ENCODE measurements at places on chromosomes 5 and 9.

DNA sequence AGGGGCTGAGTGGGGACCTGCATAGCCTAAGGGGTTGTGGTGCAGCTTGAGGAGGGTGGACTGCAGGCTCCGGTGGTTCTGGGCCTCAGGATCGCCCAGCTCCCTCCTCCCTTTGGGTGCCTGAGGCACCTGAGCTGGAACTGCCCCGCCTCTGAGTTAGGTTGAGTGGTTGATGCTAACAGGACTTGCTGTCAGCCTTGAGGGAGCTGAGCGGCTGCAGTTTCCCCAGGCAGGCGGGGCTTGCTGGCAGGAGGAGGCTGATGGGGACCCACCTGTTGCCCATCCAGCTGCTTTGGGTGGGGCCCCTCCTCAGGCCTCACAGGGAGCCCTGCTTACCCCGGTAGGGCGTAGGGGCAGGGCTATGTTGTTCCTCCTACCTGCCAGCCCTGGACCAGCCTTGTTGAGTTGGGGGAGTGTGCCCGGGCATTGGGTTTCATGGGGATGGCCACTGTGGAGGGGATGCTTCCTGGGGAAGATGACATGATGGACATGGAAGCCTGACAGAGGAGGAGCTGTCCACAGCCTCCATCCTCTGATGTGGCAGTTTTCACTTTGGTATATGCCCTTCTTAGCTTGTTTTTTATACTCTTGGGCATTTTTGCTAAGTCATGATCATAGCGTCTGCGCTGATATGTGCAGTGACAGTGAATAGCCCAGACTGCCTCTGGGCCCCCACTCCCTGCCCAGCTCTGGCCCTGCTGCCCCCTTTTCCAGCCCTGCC lies 14.3 kb downstream of the WNK2 start:
- no peak for DNase-seq

- no peak for DNase-seq
Measured at GRCh38 chr5:13510616-13511015, 433.9 kb downstream of the DNAH5 start.

- no peak for DNase-seq
Measured at GRCh38 chr5:134445856-134446818, 34.5 kb upstream of the CDKN2AIPNL start.

DNA sequence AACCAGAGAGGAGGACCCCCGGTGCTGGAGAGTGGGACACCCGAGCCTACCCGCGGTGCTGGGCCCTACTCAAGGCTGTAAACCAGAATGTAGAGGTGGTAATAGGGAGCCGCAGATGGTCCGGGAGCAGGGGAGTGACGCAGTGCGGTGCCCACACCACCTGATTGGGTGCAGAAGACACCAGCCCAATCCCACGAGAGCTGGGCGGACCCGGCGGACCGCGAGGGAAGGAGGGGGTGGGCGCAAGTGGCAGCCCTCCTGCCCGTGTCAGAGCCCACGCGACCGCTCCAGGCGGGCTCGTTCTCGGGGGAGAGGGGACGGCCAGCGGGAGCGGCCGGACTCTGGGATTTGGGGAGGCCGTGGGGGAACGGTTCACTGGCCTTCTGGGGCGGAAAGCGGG lies 71.2 kb downstream of the C9orf50 start:
- peak; percentile 50 for DNase-seq

- DNase-seq = peak; percentile 6
Measured at GRCh38 chr9:81083067-81083466, 606.3 kb downstream of the TLE1 start.

GRCh38 chr5:177310332-177310731 lies 1.4 kb downstream of the MXD3 start:
- no peak for DNase-seq

DNA sequence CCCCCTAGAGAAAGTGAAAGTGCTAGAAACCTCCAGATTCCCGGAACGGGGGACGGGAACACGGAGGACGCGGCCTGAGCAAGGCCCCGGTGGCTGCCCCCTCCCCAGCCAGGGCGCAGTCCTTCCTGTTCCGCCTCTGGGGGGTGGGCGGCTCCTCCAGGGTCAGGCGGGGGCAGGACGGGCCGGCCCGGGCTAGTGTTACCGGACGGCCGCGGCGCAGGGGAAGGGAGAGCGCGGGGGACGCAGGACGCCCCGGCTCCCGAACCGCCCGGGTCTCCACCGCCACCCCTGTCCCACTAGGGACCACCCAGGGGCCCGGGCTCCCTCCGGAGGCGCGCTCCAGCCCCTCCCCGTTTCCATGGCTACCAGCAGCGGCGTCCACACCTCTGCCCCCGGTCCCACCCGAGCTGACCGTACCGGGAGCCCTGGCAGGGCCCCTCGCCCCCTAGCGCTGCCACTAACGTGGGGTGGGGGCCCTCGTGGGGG lies 579 bp downstream of the SLC12A7 start:
- DNase-seq = no peak

GRCh38 chr9:97487861-97488260 lies 13.6 kb upstream of the TMOD1 start:
- DNase-seq = no peak

DNA sequence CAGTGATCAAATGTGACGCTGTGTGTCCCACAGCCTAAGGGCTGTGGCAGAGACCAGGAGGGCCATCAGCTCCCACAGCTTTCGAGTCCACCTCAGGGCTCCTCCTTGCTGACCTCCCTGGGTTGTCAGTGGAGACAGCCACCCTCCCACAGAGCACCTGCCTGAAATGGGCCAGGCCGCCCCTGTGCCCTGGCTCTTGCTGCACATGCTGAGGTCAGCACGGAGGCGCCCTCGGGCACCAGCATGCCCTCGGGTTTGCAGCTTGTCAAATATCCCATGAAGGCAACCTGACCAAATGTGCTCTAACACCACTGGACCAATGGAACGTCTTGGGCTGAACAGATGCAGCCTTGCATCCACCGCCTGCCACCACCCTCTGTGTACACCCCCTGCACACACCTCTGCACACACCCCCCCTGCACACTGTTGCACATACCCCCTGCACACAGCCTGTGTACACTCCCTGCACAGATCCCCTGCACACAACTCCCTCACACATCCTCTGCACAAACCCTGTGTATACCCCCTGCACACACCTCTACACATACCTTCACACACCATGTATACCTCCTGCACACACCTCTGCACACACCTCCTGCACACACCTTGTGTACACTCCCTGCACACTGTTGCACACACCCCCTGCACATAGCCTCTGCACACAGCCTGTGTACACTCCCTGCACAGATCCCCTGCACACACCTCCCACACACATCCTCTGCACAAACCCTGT lies 2.0 kb upstream of the CEP72 start:
- DNase-seq = no peak

DNA sequence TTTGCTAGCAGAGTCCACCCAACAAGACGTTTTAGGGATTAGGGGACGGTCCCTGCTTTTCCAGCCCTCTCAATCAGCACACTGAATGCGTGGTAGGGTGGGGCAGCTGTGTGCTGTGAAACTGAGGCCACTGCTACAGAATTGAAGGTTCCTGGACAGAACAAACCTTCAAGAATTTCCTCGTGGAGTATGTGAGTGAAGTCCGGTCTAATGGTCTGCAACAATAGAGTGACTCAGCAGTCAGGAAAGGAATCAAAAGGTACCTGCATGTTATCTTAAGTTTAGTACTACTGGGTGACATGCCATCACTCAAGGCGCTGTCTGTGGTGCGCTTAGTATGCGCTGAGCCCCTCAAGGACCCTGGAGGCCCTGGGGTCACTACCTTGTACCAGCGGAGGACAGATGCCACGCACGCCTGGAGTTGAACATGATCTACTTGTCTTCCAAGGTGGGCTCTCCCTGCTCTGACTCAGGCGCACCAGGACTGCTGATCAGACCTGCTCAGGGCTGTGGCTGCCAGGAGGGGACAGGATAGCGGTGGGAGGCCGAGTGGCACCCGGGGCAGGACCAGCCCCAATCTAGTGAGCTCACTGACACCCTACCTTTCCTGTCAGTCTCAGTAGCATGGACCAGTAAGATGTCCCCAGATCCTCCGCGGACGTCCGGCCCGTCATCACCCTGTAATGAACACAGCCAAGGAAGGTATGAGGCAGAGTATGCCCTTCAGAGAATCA lies 50.5 kb downstream of the PRRT1B start:
- no peak for DNase-seq

GRCh38 chr9:91089405-91090129 lies 272.2 kb downstream of the AUH start:
- DNase-seq = peak; percentile 73
